ENCODE measurements at places on chromosomes 7 and 10. TPM values are rescaled to one million over a fixed set of nuclear protein-coding genes. Genes with fewer than 3 reads are reported as not detected.

RBP3 gene
- total RNA-seq, result not detected

CREB5 gene
- total RNA-seq, result 4.7 TPM

GLCCI1 gene
- total RNA-seq, result 0.39 TPM

SRRM3 gene
- total RNA-seq, result 3.3 TPM

GALNT17 gene
- total RNA-seq, result not detected

TFEC gene
- total RNA-seq, result 0.89 TPM

ELFN1 gene
- total RNA-seq, result 0.38 TPM

NKX1-2 gene
- not detected for total RNA-seq

PIP gene
- total RNA-seq, result not detected

GIMAP8 gene
- 157 TPM for total RNA-seq

IL6 gene
- 0.39 TPM for total RNA-seq

NKX2-3 gene
- not detected for total RNA-seq

PTF1A gene
- not detected for total RNA-seq

SYPL1 gene
- 87.7 TPM for total RNA-seq

TDRD1 gene
- not detected for total RNA-seq

PAPOLB gene
- 0.25 TPM for total RNA-seq

- no peak for DNase-seq
Measured at GRCh38 chr7:151429560-151430331, 10.2 kb downstream of the CRYGN start.

- no peak for DNase-seq
Measured at GRCh38 chr10:97380516-97380915, 20.6 kb downstream of the RRP12 start.

GRCh38 chr7:100942045-100942774 lies 7.1 kb upstream of the MUC3A start:
- DNase-seq, result no peak

GRCh38 chr10:77159538-77160110 lies 478.0 kb downstream of the KCNMA1 start:
- DNase-seq, result no peak

- peak; percentile 15 for DNase-seq
Measured at GRCh38 chr10:88152728-88153133, 289.3 kb downstream of the PTEN start.

DNA sequence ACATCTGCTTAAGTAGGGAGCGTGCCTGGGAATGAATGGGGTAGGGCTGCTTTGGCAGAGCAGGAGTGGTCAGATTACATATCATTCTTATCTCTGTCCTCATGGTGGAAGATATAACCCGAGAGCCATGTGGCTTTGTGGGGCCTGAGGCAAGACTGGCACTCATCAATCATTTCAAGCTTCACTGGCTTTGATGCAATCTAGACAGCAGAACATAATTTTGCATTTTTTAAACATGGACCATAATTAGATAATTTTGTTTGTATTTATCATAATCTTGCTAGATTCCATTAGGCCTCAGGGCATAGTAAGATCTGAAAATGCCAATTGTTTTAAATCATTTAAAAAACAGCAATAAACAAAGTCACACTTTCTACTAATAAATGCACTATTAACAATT lies 480.3 kb downstream of the NXPH1 start:
- DNase-seq, result no peak

DNA sequence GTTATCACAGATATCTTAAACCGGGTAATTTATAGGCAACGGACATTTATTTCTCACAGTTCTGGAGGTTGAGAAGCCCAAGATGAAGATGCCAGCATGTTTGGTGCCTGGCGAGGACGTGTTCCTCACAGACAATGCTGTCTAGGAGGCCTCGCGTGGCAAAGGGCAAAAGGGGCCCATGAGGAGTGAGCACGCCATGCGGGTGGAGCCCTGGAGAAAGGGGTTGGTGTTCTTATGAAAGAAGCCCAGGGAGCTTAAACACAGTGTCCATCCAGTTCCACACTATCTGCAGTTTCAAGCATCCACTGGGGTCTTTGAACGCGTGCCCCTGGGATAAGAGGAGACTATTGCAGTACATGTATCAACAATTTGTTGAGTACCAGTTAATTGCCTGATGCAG lies 51.4 kb downstream of the CXCL12 start:
- no peak for DNase-seq

GRCh38 chr10:70552586-70552985 lies 50.0 kb downstream of the PRF1 start:
- DNase-seq, result no peak

- DNase-seq, result no peak
Measured at GRCh38 chr10:74746813-74747212, 79.6 kb upstream of the KAT6B start.

DNA sequence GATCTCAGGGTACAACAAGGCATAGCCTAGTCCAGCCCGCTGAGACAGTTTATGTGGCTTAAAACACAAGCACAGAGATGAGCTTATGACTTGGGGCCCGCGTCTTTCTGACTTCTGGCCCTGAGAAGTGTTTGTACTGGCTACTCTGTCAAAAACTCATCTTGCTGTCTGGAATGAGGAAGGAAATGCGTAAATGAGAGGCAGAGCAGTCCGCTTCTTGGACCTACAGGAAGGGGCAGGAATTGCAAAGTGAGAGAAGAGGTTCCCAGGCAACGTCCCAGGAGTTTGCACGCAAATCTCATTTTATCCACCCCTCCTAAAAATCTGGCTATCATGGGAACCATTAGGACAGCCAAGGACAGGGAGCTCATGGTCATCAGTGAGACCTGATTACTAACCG lies 5.5 kb downstream of the ANXA11 start:
- DNase-seq, result peak; percentile 85

DNA sequence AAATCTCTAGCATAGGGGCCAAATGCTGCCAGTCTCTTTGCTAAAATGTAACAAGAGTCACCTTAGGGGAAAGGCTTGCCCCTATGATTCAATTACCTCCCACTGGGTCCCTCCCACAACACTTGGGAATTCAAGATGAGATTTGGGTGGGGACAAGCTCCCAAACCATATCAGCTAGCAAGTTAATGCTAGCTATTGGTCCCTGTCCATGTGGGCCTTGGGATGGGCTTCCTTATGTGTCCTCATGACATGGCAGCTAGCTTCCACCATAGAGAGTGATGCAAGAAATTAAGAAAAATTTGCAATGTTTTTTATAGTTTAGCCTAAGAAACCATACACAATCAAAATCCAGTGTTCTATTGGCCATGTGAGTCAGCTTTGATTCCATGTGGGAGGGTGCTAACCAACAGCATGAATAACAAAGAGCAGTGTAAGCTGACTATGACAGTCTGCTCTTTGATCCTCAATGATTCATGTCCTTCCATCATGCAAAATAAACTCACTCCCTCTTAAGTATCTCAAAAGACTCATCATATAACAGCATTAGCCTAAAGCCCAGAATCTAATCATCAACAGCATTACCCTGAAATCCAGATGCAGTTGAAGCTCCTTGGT lies 21.7 kb upstream of the ZNF365 start:
- DNase-seq, result no peak

DNA sequence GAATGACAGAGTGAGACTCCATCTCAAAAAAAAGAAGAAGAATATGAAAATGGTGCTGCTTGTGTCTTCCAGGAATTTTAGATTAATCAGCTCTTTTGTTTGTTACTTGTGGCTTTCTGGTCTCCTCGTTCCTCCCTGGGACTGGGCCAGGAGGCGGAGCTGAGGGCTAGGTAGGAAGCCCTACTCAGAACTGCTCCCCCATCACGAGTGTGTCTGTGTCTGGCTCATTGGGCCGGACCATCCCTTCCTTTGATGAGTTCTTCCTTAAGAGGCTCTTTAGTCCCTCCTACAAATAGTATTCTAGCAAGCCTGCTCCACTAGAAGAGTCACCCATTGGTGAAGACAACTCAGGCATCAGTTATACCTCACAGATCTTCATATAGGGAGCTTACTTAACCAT lies 56.8 kb upstream of the YAE1 start:
- DNase-seq, result no peak

GRCh38 chr10:53894145-53894544 lies 906.9 kb downstream of the PCDH15 start:
- DNase-seq, result no peak

DNA sequence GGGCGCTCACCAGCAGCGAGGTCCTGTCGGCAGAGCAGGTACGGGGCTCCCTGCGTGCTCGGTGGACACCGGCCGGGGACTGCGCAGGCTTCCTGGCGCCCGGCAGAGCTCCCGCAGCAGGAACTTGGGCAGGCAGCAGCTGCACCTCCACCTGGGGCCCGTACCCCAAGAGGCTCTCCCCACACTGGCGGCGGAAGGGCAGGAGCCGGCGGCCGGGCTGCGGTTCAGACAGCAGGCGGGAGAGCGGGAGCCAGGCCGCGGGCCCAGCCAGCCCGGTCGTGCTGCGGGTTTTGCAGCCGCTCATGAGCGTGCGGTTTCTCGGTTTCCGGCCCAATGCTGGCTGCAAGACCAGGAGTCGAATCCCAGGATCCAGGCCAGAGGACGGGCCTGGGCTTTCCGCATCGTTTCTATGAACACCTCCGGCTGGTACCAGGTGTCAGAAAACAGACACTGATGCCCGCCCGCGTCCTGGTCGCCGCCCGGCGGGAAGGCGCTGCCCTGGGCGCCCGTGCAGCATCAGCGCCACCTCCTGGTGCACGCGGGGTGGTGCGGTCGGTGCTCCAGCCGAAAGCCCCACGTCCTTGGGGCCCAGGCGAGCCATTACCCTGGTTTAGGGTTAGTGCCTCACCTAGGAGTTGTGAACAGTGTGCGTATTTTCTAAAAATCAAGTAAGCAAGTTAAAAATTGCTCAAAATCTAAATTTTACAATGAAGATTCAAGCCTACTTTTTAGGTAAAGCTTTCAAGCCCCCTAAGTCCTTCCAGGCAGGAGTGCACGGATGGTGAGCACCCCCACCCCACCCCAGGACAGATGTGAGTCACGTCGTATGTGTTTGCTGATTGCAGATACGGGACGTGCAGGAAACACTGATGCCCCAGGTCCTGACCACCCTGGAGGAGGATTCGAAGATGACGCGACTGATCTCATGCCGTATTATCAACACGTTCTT lies 47.4 kb upstream of the PRKAR1B start:
- DNase-seq, result no peak

- peak; percentile 59 for DNase-seq
Measured at GRCh38 chr10:484925-485661, 204.4 kb downstream of the DIP2C start.

GRCh38 chr7:141386881-141387280 lies 164.3 kb upstream of the AGK start:
- DNase-seq, result no peak

GRCh38 chr7:99209781-99210180 lies 1.9 kb upstream of the KPNA7 start:
- no peak for DNase-seq

GRCh38 chr7:64908358-64908757 lies 5.3 kb downstream of the ZNF273 start:
- no peak for DNase-seq

DNA sequence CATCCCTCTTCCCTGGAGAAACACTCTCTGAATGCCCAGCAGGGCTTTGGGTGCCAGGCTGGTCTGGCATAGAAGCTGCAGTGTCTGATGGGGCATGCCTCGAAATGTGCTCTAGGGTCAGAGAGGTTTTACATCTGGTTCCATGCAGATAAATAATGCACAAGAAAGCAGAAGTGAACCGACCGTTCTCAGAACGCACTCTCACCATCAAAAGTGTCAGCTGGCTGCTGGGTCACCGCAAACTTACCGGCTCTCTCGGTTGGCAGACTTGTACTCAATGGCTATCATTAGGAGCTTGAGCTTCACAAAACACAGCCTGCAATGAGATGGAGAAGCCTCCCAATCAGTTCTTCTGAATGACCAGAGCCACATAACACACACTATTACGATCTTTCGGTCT lies 610.0 kb downstream of the KCNMA1 start:
- no peak for DNase-seq

GRCh38 chr10:63692220-63692896 lies 171.2 kb downstream of the REEP3 start:
- peak; percentile 52 for DNase-seq

DNA sequence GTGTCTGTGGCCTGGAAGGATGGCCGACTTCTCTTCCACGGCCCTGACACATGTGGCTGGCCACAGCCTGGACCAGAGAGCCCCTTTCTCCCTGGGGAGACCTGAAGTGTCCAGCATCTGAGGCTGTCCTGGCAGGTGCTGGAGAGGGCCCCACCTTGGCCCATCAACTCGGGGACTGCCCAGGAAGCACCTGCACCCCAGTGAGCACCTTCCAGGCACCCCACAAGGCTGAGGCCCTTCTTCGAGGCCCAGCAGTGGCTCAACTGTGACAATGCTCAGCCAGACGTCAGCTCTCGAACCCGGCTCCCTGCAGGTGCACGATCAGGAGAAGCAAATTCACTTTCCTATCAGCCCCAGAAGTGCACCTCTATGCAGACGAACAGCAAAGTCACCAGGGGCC lies 24.3 kb downstream of the RGS10 start:
- no peak for DNase-seq

DNA sequence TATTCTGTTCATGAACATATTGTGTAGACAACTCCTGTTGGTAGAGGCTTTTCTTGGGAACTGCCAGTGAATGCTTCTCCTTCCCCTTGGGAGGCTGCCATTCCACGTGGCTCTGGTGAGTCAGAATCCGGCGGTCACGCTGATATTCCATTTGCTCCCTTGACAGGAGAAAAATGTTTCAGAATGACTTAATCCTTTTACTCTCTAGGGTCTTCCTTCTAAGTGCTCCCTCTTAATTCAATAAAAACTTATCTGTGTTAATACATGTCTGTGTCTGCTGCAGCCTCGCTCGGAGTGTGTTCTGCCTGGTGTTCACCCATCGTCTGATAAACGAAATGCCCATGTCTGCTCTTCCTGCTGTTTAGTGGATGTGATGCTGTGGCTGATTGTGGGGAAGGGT lies 278.6 kb downstream of the ARHGAP12 start:
- DNase-seq, result peak; percentile 16

DNA sequence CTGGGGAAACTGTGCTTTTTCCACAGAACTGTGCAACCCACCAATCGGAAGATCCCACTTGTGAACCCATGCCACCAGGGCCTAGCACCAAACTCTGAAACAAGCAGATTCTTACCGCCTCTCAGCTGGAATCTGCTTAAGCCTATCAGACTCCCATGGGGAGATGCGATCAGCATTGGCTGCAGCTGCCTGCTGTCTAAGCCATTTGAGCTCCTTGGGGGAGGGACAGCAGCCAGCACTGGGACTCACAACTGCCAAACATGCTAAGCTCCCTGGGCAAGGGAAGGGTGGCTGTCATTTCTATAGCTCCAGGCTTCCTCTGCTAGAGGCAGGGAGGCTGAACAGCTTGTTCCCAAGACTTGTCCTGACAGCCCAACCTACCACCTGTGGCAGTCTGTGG lies 283.8 kb downstream of the CDK14 start:
- DNase-seq, result no peak

GRCh38 chr7:36366005-36366717 lies 23.5 kb upstream of the ANLN start:
- DNase-seq, result no peak

- no peak for DNase-seq
Measured at GRCh38 chr7:124428781-124429180, 336.8 kb downstream of the GPR37 start.

- DNase-seq, result peak; percentile 61
Measured at GRCh38 chr10:128268015-128268722, 141.9 kb upstream of the MKI67 start.

GRCh38 chr10:15196021-15196834 lies 27.7 kb upstream of the NMT2 start:
- peak; percentile 60 for DNase-seq

- no peak for DNase-seq
Measured at GRCh38 chr10:128318913-128319312, 192.7 kb upstream of the MKI67 start.

GRCh38 chr7:2051707-2052656 lies 180.8 kb downstream of the MAD1L1 start:
- DNase-seq, result no peak
